T-helper 2 cell (primary cell): ENCODE measurements at places on chromosomes 3 and 15.
A peak's percentile ranks its signal among the peaks of the same experiment; 100 is the strongest.

DNA sequence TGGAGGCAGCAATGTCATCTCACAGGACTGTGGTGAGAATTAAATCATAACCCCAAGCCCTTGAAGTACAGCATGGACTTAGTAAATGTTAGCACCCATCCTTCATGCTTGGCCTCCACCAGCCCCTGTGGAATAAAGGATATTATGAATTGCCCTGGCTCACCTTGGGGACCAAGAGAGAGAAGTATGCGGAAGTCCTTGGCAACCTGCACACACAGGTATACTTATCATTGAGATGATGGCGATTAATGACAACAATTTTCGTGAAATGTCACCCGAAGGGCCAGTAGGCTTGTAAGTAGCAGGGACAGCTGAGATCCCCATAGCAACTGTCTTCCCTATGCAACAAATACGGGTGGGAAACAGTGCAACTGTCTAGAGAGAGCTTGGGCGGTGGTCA lies 102.0 kb downstream of the FAM43A start:
- DNase-seq = no peak

DNA sequence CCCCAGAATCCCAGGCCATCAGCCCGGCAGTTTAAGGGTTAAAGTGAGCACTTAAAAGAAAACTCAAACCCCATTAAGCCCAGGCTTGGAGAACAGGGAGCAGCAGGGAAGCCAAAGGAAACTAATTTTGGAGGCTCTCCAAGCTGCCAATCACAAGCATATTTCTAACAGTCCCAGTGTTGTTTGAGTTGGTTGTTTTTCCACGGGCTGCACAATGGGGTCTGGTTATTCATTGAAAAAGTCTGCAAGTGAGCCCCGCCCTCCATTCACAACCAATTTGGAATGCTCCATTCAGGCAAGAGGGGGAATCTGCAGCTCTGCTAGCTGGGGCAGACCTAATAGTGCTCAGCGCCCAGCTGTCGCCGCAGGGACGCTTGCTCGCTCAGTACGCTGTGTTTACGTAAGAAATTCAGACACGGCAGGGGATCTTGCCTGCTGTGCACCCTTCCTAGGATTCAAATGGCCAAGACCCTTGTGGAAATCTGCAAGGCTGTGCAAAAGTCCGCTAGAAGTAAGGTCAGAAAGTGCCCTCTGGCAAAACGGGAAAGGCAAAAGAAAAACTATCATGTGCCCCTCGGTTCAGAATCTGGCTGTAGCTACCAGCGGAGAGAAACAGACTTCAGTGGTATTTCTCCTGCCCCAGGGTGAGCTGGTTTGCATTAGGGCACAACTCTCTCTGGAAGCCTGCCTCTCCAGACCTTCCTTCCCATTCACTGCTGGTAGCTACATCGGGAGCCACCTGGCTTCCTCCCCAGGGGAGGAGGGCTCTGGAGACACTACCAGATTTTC lies 11.0 kb downstream of the ETV5 start:
- no peak for DNase-seq

GRCh38 chr3:194871864-194872668 lies 186.4 kb downstream of the FAM43A start:
- DNase-seq = no peak

- DNase-seq = no peak
These were observed 143.4 kb downstream of the FEZF2 start for GRCh38 chr3:62229908-62230307.

- no peak for DNase-seq
These were observed 83.6 kb downstream of the RAP2B start for GRCh38 chr3:153245661-153246060.

DNA sequence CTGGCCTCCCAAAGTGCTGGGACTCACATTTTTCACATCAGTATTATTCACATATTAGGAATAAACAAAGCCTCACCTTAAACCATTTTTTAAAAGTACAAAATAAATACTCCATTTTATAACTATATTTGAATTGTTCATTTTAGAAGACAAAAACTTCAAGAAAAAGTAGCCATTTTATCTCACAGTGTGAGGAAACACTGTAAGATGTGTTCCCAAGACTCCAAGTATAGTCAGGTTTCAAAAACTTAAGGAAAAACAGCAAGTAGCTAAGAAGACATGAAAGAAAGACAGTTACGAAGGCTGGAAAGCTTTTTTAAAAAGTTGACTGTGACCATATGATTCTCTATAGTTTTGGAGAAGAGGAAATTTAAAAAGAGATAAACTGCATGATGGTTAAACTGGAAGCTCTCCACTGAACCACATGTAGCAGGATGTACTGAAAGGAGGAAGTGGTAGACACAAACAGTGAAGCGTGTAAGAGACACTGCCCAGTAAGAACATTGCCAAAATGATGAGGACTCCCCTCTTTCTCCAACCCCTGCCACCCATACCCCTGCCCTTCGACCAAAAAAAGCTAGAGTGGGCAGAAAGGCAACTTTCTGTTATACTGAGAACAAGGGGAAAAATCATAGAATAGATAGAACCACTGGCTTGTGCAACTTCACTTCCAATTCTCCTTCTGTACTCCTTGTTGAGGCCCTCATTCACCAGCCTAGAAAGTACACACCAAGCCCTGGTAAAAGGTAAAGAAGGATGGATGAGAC lies 6.2 kb upstream of the TMF1 start:
- DNase-seq = peak; percentile 88
